ENCODE measurements at places on chromosomes 4 and X.

GRCh38 chr4:120544838-120545237 lies 377.7 kb downstream of the PRDM5 start:
- DNase-seq: no peak

DNA sequence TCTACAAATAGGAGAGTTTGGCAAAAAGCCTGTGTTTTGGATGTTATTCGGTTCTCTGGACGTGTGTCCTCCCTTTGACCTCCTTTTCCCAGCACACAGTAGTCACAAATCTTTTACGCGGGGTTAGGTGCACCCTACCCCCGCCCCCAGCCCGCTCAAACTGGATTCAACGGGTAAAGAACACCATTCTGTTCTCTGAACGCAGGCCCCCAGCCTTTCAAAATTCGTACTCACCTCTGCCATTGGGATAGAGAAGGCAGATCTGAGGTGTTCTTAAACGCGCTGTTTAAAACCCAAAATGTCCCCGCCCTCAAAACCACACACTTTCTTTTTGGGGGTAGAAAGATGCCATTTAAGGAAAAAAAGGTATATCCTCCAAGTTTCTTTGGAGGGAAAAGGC lies 2.7 kb downstream of the LEF1 start:
- DNase-seq: no peak

DNA sequence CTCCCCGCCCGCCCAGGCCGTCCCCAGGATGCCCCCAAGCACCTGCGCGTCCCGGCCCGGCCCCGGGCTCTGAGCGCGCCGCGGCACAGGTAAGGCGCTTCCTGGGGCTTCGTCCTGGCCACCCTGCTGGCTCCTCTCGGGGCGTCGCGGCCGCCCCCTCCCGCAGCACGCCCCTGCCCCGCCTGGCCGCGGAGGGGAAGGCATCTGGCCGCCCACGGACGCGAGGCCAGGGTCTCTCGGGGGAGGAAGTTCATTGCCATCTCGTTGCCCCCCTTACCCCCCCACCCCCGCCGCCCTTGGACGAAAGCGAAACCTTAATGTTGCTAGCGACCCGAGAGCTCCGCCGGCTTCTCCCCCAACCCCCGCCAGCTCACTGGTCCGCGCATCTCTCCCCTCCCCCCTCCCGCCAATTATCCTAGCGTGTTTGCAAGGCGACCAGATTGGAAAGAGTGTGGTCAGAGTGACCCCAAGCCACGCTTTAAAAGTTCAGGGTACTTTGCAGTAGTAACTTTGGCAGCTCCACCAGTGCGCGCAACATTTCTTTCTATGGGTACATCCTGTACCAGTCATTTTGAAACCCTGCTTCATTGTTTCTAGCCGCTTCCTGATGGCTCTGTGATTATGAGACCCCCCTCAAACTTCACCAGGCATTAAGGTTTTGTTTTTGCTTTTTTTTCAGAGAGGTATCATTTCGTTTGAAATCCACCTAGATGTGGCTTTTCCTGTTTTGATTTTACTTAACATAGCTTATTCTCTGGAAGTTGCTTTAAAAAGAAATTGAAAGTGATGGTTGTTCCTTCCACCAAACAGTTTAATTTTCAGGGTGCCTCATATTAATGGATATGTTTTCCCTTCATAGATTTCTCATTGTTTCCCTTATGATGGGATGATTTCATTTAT lies 626 bp downstream of the TBC1D1 start:
- DNase-seq: peak; percentile 62

DNA sequence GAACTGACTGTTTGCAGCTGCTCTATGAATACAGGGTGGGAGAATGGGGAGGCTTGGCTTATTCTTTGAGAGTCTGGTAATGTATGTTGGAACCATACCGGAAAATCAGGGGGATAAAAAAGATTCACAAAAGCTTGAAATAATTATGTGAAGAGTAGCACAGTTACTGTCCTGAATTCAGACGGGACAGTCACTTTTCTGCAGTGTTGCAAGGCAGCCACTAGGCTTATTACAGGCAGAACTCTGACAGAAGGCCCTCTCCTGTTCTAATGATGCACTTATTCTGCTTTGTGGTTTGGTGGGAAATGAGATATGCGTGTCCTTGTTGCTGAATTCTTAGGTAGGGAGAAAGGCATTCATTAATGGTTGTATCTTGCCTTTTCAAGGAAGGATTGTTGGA lies 37.2 kb downstream of the GUCY1B1 start:
- DNase-seq: peak; percentile 37

DNA sequence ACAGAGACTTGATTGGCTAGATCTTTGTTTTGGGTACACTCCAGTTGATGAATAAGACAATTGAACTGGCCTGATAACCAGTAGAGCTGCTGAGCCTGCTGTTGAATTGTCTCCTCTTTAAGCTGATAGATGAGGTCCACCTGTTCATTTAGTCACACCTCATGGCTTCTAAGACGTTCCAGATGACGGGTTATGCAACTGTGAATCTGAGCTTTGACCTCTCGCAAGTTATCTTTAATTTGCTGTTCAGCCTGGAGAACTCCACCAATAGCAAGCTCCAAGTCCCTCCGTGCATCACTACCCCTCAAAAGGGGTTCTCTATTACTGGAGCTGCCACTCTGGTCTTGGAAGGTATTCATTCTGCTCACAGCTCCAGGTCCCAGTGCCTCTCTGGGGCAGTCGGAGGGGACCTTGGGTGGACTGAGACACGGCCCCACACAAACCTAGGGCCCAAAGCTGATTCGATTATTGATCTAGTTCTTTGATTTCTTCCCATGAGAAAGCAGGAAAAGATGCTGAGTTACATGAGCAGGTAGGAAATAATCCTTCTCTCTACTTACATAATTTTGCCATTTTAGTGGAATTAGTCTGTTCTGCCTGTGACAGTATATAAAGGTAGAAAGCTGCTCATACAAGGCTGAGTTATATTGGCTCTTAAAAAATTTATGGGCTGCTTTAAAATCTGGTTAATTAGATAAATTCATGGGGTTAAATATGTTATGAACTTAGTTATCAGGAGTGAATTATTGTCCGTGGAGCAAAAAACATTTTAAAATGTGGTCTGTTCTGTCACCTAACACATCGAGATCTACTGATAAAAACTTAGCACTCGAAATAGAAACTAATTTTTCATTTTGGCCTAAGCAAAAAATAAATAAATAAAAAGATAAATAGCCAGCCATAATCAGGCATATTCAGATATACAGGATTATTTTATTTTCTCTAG lies 6.8 kb downstream of the MMAA start:
- no peak for DNase-seq

DNA sequence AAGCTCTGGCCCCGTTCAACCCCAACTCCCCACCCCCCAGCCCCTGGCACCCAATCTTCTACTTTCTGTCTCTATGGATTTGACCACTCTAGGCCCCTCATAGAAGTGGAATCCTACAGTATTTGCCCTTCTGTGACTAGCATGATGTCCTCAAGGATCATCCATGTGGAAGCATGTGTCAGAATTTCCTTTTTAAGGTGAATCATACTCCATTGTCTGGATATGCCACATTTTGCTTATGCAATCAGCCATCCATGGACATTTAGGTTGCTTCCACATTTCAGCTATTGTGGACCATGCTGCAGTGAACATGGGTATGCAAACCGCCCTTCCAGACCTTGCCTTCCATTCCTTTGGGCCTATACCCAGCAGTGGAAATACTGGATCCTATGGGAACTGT lies 15.5 kb downstream of the CCNQ start:
- no peak for DNase-seq

DNA sequence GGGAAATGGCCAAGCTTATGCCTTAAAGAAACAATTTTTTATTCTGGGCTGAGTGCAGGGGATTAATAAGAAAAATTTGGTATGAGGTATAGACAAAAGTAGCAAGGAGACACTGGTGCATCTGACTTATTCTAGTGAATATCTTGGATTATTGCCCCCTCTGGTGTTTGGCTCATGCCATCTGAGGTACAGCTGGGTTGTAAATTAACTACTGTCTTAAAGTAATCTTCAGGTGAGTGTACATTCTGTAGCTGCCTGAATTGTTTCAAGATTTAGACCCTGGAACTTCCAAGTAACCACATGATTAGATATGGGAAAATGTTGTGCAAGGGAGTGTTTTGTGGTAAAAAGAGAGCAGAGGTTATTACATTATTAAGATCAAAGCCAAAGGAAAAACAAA lies 988.7 kb downstream of the FAM133A start:
- DNase-seq: peak; percentile 1

- DNase-seq: no peak
These were observed 89.1 kb downstream of the LARP7 start for GRCh38 chr4:112726041-112726440.

GRCh38 chr4:101346351-101347266 lies 717 bp downstream of the PPP3CA start:
- peak; percentile 63 for DNase-seq

GRCh38 chr4:165540206-165540830 lies 161.5 kb downstream of the CPE start:
- DNase-seq: no peak

DNA sequence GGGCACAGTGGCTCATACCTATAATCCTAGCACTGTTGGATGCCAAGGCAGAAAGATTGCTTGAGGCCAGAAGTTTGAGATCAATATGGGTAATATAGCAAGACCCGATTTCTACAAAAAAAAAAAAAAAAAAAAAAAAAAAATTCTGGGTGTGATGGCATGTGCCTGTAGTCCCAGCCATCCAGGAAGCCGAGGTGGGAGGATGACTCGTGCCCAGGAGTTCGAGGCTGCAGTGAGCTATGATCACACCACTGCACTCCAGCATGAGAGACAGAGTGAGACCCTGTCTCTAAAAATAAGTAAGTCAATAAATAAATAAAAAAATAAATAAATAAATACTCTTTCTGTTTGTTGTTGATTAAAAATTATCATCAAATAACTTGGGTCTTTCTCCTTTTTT lies 62.4 kb upstream of the BMPR1B start:
- no peak for DNase-seq

DNA sequence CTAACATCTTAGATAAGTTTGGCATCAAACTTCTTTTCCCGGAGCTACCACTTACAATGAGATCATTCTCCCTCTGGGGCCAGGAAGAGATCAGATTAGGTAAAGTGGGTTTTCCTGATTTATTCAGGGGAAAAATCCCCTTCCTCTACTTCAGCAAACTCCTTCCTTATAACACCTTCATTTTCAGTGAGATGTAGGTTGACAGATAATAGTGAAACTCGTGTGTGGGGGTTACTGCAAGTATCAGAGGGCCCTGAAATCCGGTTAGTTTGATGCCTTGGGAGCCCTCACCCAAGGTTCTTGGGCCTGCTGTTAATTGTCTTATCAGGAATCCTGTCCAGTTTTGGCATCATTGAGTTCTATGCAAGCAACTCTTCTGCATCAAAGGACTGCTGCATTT lies 10.8 kb downstream of the FTHL17 start:
- DNase-seq: no peak

DNA sequence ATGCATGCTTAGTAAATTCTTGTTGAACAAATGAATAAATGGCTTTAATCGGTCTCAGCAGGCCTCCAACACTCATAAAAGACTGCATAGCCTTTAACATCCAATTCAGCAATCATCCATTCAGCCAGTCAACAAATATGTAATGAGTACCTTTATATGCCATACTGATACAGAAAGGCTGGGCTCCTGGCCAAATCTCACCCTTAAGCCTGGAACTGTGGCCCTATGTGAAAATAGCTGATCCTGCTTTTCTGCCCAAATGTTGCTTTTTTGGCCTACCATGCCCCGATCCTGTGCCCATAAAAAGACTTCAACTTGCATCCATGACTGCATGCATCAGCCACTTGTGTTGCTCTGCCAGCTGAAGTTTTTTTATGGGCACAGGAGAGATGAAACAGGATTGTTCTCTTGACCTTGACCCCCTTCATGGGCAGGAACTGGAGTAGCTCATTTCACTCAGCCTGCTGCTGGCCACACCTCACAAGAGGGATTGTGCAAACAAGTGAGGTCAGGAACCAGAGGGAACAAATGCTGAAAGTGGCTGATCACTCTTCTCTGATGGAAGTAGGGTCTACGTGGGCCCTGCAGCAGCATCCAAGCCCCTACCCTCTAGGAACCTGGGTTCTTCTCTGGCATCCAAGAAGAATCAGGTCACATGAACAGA lies 75.6 kb downstream of the NPY1R start:
- no peak for DNase-seq

DNA sequence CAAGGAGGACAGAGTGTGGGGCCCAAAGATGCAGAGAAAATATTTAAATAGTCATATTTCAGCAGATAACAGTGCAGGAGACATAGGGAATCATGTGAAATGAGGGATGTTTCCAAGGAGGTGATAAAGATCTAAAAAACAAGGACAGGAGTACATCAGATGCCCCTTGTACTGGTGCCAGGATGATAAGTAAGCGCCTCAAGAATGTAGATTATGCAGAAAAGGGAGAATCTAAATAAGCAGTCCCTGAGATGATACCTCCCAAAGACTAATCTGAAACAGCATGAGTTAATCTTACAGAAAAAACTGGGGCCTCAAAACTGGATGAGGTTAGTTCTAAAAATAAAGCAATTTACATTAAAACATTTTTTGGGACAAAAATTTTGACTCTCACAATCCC lies 136.1 kb upstream of the WDFY3 start:
- no peak for DNase-seq

DNA sequence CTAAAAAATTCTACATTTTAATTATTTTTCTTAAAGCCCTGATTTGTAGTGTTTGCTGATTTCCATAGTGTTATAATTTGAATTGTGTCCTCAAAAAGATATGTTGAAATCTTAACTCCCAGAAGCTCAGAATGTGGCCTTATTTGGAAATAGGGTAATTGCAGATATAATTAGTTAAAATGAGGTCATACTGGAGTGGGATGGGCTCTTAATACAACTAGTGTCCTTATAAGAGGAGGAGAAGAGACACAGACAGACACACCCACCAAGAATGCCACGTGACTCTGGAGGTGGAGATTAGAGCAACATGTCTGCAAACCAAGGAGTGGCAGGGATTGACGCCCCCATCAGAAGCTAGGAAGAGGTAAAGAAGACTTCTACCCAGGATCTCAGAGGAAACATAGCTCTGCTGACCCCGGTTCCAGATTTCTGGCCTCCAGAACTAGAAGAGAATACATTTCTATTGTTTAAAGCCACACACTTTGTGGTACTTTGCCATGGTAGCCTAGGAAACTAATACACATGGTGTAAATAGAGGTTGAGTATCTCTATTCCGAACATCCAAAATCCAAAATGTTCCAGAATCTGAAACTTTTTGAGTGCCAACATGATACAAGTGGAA lies 70.5 kb upstream of the IRF2 start:
- no peak for DNase-seq

DNA sequence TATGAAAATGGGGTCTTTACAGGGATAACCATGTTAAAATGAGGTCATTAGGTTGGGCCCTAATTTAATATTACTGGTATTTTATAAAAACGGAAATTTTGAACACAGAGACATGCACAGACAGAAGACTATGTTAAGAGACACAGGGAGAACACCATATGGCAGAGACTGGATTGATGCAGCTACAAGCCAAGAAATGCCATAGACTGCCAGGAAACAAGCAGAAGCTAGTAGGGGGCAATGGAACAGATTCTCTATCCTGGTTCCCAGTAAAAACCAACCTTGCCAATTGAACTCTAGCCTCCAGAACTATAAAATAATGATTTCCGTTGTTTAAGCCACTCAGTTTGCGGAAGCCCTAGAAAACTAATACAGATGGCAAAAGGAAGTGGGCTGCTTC lies 6.6 kb upstream of the GUF1 start:
- no peak for DNase-seq

GRCh38 chr4:147586032-147586431 lies 31.2 kb upstream of the TMEM184C start:
- no peak for DNase-seq

- DNase-seq: no peak
These were observed 153.8 kb upstream of the RAPGEF2 start for GRCh38 chr4:158949099-158949498.
